ENCODE measurements at places on chromosomes 13 and 19.

DNA sequence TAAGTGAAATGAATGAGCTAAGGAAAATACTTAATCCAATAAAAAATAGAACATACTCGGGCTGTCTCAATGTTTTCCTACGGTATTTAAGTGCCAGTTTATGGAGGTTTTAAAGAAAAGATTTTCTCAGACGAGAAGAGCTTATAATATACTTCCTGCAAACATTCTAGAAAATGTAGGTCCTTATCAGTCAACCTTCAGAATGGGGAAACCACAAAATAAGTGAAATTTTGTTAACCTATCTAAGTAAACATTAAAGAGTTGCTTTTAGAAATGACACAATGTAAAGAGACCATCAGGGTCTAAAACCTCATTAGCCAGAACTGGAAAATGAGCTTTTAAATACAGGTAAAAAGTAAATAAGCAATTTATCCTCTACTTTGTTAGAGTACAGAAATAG is 12.1 kb downstream of the MIR17HG start:
- DNase-seq, result no peak

GRCh38 chr13:91329733-91330132 is 17.8 kb upstream of the MIR17HG start:
- DNase-seq, result no peak

DNA sequence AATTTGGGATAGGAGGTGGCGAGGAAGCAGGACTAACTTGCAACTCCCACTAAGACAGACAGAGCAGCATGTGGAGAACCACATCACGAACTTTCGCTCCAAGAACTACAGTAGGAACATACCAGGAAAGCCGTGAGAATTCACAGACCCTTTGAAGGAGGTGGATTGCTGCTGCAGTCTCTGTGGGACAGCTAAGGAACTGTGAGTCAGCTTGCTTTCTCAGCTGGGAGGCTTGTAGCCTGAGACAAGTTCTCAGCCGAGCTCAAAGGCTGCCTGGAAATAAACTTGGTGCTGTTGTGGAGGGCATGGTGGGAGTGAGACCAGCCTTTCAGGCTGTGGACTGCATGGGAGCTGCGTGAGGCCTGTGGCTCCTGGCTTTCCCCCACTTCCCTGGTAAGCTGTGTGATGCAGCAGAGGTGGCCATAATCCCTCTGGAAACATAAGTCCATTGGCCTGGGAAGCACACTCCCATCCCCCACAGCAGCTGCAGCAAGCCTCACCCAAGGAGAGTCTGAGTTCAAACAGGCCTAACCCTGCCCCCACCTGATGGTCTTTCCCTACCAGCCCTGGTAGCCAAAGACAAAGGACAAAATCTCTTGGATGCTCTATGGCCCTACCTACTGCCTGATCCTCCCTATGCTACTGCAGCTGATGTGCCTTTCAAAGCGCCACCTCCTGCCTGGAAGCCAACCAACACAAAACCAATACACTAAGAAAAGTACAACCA is 441.1 kb upstream of the HTR2A start:
- DNase-seq, result no peak

GRCh38 chr13:111526922-111527321 is 206.5 kb downstream of the TEX29 start:
- no peak for DNase-seq

- DNase-seq, result no peak
These were observed 21.5 kb downstream of the RYR1 start for GRCh38 chr19:38455031-38455430.

GRCh38 chr13:24152292-24153214 is 8.0 kb upstream of the SPATA13 start:
- no peak for DNase-seq

DNA sequence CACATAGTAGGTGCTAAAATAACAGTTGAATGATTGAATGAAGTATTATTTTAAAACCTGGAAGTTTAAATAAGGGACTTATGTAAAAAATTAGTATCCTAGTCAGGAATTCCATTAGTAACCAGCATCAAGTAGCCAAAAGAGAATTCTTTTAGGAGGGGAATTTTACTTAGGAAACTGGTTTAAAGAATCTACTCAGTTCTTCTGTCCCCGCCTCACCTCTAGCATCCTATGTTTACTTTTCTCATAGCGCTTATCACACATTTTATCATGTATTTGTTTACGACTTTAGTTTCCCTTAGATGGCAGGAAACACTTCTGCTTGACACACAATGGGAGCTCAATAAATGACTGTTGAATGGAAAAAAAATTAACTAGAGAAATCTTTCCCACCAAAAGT is 229.0 kb downstream of the KLF5 start:
- DNase-seq, result no peak

DNA sequence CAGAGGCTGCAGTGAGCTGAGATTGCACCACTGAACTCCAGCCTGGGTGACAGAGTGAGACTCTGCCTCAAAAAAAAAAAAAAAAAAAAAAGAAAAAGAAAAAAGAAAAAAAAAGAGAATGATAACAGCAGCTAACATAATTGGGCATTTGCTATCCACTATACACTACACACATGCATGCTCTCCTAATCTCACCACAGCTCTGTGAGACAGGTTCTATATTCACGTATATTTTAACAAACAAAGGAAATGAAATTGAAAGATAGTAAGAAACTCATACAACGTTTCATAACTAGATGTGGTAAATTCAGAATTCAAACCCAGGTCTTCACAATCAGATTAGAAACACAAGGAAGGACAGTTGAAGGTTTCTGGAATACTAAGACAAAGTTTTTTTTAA is 265.7 kb downstream of the DIAPH3 start:
- no peak for DNase-seq

GRCh38 chr19:32082028-32082427 is 263.4 kb upstream of the ZNF507 start:
- no peak for DNase-seq

DNA sequence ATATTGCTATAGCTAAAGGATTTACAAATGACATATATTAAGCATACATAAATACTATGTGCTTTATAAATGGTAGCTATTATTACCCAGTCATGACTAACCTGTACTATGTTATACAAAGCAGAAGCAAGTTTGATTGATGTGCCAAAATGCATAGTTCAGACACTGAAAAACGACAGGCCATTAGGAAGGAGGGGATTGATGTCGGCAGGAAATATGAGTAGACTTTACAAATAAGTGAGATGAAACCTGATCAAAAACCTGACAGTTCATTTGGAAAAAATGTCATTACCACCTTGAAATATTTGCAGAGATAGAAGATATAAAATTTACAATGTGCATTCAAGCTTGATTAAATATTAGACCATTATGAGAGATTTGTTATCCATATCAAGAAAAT is 38.8 kb upstream of the TPP2 start:
- DNase-seq, result no peak

DNA sequence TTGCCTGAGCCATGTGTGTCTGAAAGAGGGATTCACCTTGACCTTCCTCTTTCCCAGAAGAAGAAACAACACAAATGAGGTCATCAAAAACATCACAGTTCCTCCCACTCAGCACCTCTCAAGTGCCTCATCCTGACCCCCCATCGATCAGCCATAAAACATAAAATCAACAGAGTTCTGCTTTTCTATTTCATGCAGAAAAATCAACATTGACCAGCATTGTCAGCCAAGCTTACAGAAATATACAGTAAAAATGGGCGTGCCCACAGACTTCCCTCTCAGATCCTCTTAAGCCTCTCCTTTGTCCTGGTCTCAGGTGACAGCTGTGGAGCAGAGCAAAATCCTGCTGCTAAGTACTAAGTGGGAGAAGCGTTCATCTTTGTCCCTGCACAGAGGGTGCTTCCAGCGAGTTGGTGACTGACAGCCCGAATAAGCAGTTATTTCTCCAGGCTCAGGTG is 213.3 kb downstream of the OLFM4 start:
- no peak for DNase-seq

- no peak for DNase-seq
These were observed 369.7 kb upstream of the TSHZ3 start for GRCh38 chr19:31718898-31719297.

DNA sequence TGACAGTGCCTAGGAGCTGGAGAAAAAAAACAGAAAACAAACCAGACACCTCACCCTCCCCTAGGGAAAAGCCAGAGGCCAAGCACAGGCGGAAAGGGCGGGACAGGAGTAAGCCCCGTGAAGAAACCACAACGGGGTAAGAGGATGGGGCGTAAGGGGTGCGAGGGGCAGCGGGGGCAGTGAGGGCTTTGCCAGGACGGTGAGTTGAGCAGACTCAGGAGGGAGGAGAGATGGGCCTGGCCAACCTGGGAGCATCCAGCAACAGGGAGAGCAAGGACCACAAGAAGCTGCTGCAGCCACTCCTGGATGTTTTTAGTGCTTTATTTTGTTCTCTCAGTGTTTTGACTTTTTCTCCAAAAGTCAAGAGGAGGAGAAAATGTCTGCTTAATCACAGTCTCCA is 114.1 kb upstream of the SOX1 start:
- DNase-seq, result no peak

- DNase-seq, result no peak
These were observed 195.2 kb downstream of the LHFPL6 start for GRCh38 chr13:39407786-39408185.

DNA sequence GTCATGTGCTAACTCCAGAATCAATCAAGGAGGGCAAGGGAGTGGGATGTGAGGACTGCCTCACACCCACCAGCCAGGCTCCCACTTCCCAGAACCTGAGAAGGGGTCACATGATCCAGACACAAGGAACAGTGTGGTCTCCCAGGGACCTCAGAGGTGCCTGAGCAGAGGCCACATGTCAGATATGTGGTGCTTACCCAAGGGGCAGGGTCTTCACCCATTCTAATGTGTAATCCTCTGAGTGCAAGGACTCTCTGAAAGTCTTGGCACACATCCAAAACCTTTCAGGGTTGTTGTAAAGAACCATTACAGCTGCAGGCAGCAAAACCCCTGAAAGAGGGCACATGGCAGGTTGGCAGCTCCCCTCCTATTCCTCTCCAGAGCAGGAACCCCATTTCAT is 656.6 kb downstream of the UQCRFS1 start:
- DNase-seq, result no peak

DNA sequence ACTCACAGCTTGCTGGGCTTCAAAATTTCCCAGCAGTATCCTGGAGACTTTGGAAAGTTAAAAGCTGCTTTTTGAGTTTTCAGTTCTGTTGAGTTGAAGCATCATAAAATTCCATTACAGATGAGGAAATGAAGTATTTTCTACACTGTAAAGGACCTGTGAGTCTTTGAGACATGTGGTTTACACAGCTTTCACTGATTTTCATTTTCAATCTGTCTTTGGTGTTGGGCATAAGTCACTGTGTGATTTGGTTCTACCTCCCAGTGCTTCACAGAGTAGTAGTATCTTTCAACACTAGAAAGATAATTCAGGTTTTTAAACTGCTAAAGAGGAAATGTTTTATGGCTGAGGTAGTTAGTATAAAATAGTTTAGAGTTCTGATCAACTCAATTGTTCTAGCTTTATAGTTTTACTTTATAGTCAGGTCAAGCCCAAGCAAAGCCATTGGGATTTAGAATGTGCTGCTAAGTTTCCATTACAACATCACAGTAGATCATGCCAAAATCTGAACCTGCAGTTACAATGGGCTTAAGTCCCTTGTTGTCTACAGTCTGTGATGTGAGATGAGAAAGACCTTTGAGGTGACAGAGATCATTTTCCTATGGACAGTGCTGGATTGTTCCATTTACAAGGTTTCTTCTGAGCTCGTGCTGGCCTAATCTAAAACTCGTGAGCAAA is 161.6 kb downstream of the FLT1 start:
- DNase-seq, result no peak

- DNase-seq, result no peak
These were observed 13.5 kb downstream of the IL17D start for GRCh38 chr13:20716951-20717350.

- DNase-seq, result no peak
These were observed 127.7 kb upstream of the EDNRB start for GRCh38 chr13:78046331-78046730.

DNA sequence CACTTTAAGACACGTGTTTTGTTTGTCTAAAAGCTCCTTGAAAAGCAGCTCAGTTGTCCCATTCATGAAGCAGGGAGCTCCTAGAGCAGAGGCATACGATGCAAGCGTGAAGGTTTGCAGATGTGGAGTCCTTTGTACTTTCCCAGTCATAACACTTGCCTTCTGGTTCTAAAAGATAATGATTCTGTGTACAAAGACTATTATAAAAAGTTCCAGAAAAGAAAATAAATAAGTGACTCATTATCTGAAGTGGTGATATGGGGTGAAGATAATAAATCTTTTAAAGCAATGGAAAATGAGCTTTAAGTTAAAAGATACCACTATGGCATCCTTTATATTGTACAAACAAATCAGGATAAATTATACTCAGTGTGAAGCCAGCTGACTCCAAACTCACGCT is 569.9 kb downstream of the MYO16 start:
- DNase-seq, result no peak

DNA sequence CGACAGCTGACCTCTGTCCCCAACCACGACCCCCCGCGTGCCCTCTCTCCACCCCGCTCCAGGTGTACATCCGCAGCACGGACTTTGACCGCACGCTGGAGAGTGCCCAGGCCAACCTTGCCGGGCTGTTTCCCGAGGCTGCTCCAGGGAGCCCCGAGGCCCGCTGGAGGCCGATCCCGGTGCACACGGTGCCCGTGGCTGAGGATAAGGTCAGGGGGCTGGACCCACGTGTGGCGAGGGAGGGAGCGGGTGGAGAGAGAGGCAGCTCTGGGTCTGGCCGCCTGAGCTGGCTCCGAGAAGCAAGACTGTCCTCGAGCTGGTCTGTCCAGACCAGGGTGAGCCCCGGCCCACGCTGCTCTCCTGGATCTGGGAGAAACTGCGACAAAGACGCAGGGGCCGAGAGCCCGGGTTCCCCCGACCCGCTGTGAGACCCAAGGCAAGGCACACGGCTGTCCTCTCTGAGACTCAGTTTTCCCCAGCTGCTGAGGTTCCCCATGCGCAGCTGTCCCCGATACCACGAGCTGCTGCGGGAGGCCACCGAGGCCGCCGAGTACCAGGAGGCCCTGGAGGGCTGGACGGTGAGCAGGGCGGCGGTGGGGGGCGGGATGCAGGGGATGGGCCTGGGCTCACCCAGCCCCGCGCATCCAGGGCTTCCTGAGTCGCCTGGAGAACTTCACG is 1.5 kb downstream of the ACP4 start:
- DNase-seq, result no peak

- DNase-seq, result no peak
These were observed 1.4 kb upstream of the RCBTB1 start for GRCh38 chr13:49586717-49587116.

GRCh38 chr13:79910875-79911540 is 429.9 kb downstream of the SPRY2 start:
- DNase-seq, result no peak

- no peak for DNase-seq
These were observed 48.8 kb upstream of the NPAS1 start for GRCh38 chr19:46970815-46971214.

- no peak for DNase-seq
These were observed 11.4 kb upstream of the MYCBP2 start for GRCh38 chr13:77338329-77338728.

Measured in tibial artery (tissue), 4 donors.